ENCODE measurements at places on chromosomes 7 and 10.
A peak's percentile ranks its signal among the peaks of the same experiment; 100 is the strongest.

GRCh38 chr10:76088980-76089379 is 657.6 kb downstream of the LRMDA start:
- DNase-seq: no peak

- DNase-seq: no peak
These were observed 6.3 kb downstream of the COL28A1 start for GRCh38 chr7:7529328-7529727.

GRCh38 chr7:150446288-150446938 is 4.0 kb upstream of the GIMAP8 start:
- no peak for DNase-seq

- no peak for DNase-seq
These were observed 117.4 kb upstream of the PFKP start for GRCh38 chr10:2949948-2950354.

- DNase-seq: no peak
These were observed 176.6 kb downstream of the SEMA3E start for GRCh38 chr7:83472376-83472775.

GRCh38 chr10:63265683-63266235 is 132.6 kb downstream of the NRBF2 start:
- no peak for DNase-seq

DNA sequence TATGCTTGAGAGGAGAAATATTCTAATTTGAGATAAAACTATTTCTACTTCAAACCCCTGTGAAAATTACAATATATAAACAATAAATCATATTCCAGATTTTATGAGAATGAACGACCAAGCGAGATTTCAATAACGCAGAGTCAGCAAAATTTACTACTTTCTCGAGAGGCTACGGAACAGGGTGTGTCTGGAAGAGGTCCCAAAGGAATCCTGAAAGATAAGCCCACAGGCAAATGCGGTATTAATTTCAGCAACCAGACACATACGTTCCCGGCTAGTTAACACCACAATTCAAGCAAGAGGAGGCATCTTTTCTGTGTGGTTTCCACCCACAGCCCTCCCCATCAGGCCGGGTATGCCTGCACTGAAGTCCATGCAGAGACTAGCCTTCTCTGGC is 26.4 kb downstream of the BEND7 start:
- no peak for DNase-seq

DNA sequence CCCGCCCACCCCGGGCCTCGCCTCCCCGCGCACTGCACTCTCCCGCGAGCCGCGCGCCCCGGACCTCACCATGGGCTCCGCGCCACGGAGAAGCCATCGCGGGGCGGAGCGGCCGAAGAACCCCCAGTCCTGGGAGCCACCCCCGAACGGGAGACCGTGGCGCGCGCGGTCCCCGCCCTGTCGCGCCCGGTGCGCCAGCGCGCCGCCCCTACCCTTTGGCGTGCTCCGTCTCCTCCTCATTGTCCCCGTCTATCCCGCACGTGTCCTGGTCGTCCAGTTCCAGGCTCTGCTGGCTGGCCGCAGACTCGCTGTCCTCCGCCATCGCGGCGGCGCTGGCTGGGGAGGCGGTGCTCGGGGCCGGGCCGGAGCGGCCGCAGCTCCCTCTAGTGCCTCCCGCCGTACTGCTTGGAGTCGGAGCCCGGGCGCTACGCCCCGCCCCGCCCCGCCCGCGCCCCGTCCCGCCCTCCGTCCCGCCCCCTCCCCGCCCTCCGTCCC is at the start of gene NMT2:
TSS of gene NMT2 (minus strand) at position 403 of the 495 bp plus-strand sequence. CDS start at position 322, 81 bp downstream.
- peak; percentile 60 for DNase-seq

DNA sequence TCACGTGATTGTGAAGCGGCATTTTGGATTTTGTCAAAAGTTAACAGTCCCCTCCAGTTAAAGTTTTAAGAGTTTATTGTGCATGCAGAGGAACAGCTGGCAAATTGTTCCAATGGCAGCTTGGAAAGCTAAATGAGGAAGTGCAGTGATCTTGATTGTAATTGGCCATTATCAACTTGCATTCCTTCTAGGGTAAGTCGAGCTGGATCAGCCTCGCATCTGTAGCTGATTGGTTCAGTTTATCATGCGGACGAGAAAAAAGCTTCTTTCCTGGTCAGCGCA is 566 bp downstream of the ZNF789 start:
- no peak for DNase-seq

DNA sequence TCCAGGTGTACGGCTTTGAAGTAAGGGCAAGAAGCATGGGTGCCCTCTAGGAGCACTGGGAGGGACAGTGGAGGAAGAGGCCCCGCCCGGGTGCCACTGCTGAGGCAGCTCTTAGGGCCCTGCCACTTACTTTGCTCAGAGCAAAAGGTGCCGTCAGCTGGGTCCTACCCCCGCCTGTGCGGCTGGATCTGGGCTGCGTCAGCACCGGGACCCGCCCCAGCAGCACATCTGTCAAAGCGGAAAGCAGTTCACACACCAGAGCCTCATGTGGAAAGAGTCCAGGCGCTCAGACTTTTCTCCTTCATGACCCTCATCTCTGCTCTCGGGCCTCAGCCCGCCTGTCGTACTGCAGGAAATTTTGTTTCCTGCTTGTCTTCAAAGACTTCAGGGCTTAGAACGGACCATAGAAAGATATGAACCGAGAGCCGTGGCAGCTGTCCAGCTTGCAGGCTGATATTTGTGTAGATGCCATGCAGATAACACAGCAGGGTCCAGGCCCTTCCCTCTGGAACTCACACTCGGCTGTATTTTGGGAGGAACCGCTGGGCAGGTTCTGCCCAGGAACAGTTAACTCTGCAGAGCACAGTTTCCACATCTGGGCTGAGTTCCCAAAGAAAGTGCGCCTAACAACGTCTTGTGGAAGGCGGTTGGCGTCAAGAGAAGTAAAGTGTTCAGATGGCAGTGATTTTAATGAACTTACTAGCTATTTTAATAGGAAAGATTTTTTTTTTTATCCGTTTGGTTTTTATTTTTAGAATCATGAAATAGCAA is 44.3 kb upstream of the PRKAR1B start:
- no peak for DNase-seq

DNA sequence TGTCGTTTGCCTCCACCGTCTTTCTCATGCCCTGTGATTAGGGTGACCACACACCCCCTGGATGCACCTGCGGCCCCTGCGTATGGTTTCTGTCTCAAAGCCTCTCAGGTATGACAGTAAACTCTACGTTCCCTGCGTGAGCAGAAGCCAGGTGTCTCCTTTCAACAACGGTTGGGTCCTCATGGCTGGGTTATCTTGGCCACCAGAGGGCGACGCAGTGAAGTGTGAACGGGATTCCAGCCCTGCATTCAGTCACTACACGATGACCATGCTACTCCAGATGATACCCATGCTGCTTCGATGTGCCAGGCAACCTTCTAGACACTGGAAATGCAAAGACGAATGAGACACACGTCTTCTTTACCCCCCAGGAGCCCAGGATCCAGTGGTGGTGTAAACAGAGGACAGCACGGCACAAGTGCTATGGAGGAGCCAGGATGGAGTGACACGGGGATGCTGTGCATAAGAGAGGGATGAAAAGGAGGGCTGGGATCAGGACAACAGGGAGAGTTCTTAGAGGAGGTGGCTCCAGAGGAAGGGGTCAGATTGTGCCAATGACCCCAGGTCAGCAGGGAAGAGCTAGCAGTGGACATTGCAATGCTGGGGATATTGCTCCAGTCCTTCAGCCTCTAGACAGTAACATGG is 228.1 kb upstream of the PFKP start:
- DNase-seq: no peak

DNA sequence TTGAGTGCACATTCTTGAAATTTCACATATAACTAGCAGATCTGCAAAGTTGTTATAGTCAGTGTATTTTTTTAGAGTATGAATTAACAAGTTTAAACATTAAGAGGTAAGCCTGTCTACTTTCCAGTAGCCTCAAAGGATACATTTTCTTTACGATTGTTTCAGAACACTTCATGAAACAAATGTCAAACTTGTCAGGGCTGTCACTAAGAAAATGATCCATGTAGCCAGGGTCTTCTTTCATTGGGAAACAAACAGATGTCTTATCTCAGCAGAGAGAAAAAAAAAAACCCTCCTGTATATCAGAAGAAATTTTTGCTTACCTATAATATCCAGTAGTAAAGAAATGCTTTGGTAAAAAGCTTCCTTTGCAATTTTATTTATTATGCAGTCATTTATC is 192.4 kb downstream of the PHF14 start:
- no peak for DNase-seq

DNA sequence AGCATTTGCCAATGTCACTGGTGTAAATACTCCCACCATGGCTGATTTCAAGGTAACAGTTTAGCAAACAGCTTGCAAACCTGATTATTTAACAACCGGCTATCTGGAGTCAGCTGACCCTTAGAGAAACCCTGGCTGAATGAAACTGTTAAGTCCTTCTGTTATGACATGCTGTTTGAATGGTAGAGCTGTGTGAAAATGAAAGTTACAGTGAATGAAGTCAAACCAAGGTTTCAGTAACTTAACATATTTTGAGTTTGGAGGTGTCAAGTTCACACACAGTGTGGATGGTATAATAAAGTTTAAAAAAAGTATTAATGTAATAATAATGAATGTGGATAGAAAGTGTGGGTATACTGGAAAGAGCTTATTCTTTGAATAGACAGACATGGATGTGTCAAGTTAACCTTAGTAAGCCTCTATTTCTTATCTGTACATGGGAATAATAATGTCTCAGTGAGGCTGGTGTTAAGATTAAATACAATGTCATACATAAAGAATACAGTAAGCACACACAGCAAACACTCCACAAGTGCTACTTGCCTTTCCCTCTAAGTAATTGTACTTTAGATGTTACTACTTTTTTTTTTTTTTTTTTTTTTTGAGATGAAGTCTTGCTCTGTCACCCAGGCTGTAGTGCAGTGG is 150.4 kb downstream of the TAX1BP1 start:
- DNase-seq: no peak

DNA sequence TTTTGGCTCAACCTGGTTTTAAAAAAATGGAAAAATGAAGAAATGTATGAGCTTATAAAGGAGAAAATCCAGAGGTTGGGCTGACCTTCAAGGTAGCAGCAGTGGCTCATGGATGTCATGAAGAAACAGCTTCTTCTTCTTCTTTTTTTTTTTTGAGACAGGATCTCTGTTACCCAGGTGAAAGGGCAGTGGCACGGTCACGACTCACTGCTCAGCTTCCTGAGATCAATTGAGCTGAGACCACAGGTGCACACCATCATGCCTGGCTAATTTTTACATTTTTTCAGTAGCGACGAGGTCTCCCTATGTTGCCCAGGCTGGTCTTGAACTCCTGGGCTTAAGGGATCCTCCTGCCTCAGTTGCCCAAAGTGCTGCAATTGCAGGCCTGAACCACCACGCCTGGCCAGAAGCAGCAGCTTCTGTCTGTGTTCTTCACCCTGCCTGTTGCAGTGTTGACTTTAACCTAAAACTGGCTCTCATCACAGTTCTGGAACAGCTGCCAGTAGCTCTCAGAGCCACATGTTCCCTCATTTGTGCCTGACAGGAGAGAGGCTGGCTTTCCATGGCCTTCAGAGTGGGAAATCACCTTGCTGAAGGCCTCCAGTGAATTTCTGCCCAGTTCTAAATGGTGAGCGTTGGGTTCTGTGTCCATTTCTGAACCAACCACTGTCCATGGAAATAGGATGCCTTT is 117.7 kb downstream of the PFKFB3 start:
- DNase-seq: no peak

- DNase-seq: no peak
These were observed 79.0 kb upstream of the TMEM168 start for GRCh38 chr7:112869111-112869774.

DNA sequence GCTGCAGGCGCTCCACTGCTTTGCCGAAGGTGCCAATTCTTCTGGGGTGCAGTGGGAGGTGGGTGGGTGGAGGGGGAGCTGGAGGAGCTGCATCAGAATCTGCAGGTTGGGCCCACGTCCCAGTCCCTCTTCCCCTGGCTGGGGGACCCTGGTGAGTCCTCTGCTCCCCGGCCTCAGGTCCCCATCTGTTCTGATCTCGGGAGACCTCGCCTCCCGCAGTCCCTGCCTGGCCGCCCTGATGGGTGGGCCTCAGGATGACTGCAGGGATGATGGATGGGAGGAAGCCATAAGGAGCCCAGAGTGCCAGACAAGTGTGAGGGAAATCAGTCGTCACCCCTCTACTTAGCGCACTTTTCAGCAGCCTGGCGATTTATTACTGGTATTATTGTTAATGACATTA is 89.3 kb upstream of the PCBD1 start:
- no peak for DNase-seq

DNA sequence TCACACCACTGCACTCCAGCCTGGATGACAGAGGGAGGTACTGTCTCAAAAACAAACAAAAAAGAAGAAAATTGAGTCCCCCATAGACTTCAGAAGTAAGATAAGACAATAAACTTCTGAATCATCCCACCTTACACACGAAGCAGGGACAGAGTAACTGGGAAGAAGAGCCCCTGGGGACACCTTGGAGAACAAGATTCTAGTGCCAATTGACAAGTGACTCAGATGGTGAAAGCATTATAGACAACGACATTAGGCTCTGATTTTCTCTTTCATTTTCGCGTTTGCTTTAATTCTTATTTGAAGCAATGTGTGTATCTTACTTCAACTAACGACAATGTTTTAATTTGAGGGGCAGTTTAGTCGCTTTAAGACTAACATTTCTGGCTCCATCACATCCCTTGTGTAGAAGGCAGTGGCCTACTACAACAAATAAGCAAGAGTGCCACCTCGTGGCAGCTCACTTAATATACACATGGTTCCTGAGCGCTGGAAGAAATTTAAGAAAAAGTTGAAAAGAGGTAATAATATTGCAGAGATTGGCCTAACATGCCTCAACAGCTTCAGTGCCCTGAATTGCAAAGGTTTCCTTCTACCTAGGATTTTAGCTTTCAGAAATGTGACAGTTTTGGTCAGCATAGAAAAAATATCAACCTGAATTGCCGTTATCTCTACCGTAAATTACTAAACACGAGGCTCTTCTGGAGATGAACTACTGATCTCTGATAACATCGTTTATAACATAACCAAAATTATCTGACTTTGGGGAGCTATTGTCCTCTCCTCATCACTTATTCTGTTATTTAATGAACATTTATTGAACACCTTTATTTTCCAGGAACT is 36.7 kb downstream of the ASNS start:
- DNase-seq: no peak

DNA sequence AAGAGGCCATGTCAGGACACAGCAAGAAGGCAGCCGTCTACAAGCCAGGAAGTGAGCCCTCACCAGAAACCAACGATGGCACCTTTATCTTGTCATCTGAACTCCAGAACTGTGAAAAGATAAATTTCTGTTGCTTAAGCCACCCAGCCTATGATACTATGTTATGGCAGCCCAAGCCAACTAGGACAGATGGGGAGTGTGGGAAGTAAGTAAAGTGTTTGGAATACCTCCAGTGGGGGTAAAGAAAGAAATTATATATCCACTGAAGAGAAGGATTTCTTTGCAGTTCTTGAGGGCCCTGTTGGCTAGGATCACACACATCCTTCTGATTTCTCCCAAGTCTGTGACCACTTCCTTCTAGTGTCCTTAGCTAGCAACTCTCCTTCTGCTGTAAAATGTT is 384.4 kb downstream of the TNS3 start:
- DNase-seq: no peak

- DNase-seq: no peak
These were observed 31.7 kb upstream of the AKR1C2 start for GRCh38 chr10:5035356-5035755.

Data from esophagus squamous epithelium (tissue), 5 donors.